Stimulated activated CD4-positive, alpha-beta T cell treated with anti-CD3 and anti-CD28 coated beads, Interleukin-15, amount 100 ng/mL, for 1 hour (primary cell): ENCODE measurements at places on chromosomes 1 and 21.

- no peak for DNase-seq
These were observed 3.6 kb downstream of the RGS1 start for GRCh38 chr1:192579010-192579738.

GRCh38 chr21:35048706-35049617, at the start of gene RUNX1:
Gene RUNX1 (minus strand): TSS chr21:35049302.
- DNase-seq = peak; percentile 44

DNA sequence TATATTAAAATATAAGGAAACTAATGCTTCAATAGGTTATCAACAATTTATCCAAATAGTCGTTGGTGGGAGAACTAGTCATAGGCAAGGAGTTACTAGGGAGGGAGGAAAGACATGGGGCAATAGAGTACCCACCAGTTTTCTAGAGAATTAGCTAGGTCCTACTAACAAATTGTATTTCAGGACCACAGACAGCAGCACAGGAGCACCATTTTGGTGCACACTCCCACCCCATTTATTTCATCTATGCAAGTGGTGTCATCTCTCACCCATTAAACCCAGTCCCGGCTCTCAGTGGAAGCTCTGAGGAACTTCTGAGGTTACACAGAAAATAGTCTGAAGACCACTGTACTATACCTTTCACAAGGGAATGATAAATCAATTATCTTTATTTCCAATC, 89.0 kb upstream of the BCAR3 start:
- DNase-seq = no peak

DNA sequence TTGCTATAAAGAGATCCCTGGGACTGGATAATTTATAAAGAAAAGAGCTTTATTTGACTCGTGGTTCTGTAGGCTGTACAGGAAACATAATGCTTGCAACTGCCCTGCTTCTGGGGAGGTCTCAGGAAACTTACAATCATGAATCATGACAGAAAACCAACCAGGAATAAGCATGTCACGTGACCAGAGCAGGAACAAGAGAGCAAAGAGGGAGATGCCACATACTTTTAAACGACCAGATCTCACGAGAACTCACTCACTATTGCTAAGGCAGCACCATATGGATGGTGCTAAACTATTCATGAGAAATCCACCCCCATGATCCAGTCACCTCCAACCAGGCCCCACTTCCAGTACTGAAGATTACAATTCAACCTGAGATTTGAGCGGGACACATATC, 49.8 kb upstream of the RCC1 start:
- DNase-seq = no peak

DNA sequence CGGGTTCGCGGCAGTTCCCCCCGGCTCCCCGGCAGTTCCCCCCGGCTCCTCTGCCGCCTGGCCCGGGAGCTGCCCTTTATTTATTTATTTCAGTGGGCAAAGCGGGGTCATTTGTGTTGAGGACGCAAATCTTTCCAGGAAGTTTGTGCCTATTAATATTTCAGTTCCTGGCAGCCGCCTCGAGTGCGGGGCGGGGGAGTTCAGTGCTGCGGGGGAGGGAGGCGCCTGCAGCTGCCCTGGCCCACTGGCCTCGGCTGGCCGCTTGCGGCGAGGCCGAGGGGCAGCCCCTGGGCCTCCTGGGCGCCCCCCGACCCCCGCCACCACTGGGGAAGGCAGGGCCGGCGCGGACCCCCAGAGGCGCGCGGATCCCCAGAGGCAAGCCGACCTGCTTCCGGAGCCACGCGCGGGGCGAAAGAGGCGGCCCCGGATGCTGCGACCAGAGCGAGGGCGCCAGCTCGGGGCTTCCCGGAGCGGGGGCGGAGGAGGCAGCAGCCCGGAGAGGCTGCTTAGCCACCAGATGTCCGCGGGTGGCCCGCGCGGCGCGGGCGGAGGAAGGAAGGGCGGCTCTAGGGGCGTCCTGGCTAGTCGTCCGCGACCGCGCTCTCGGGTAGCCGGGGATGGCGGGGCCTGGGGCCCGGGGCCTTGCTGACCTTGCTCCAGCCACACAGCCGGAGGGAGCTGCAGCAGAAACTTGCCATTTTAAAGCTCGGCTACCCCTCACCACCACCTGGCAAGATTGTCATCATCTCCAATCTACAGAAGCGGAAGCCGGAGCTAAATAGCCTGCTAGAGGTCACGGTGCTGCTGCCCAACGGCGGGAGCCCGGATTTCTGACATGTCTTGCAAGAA, 48.0 kb downstream of the H3-3A start:
- peak; percentile 38 for DNase-seq

DNA sequence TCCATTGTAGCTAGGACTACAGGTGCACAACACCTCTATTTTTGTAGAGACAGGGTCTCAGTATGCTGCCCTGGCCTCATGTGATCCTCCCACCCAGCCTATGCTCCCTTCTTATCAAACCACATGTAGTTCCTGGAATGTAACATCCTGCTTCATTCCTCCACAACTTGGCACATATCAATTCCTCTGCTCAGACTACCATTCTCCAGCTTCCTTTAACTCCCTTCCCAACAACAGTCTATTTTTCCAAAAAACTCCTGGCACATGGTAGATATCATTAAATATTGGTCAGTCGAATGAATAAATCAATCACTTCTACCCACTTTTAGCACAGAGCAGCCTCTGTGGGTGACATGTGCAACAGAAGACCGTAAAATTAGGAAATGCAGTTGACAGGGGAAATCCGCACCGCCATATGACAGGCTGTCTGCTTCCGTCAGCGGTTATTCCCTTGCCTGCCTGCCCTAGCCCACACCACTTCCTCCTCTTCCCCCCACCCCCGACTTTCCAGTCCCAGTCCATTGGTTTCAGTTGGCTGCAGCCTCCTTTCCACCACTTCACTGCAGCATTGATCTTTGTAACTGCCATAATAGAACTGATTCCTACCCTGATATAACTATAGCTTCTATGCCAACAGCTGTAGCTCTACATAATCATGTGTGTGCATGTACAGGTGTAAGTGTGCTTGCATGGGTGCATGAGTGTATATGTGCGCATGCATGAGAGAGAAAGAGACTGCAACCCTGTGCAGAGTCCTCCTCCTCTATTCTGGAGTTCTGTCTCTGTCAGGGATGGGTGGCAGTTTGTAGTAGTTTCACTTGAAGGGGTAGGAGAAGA, 6.8 kb upstream of the AKR1A1 start:
- DNase-seq = peak; percentile 51

DNA sequence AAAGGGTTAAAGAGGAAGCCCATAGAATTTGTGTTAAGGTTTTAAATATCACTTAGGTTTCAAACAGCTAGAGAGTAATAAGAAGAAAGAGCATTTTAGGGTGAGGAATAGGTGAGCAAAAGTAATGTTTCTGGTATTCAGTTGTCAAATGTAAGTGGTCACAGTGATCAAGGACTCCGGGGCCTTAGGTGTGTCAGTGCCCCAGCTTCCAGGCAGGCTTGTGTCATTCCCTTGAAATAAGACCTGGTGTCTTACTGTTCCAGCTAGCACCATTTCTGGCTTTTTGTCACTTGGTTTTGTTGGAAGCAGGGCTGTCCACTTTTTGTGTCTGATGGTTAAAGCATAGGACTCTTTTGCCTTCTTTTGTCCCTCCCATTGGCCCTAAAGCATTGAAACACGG, 69.6 kb downstream of the DYRK1A start:
- no peak for DNase-seq

DNA sequence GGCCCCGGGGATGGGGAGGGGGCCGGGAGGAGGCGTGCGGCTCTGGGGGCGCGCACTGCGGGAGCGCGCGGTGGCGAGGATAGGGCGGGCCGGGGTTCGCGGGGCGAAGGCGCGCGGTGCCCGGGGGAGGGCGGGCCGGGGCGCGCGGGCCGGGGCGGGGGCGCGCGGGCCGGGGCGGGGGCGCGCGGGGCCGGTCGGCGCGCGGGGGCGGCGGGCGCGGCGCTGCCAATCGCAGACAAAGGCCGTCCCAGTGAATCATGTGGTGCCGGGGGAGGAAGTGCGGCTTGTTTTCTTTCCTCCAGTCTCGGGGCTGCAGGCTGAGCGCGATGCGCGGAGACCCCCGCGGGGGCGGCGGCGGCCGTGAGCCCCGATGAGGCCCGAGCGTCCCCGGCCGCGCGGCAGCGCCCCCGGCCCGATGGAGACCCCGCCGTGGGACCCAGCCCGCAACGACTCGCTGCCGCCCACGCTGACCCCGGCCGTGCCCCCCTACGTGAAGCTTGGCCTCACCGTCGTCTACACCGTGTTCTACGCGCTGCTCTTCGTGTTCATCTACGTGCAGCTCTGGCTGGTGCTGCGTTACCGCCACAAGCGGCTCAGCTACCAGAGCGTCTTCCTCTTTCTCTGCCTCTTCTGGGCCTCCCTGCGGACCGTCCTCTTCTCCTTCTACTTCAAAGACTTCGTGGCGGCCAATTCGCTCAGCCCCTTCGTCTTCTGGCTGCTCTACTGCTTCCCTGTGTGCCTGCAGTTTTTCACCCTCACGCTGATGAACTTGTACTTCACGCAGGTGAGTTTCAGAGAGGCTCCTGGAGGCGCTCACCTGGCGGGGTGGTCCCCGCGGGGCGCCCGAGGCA, at the start of gene GPR137B:
TSS of gene GPR137B (plus strand) at position 287 of the 851 bp plus-strand sequence. CDS start at position 371, 84 bp downstream.
- no peak for DNase-seq
